NCI-H1092 (cell line): ENCODE measurements at places on chromosomes 5 and 9.
A peak's percentile ranks its signal among the peaks of the same experiment; 100 is the strongest.

GRCh38 chr5:91643797-91644196 is 260.7 kb upstream of the ARRDC3 start:
- DNase-seq: no peak

DNA sequence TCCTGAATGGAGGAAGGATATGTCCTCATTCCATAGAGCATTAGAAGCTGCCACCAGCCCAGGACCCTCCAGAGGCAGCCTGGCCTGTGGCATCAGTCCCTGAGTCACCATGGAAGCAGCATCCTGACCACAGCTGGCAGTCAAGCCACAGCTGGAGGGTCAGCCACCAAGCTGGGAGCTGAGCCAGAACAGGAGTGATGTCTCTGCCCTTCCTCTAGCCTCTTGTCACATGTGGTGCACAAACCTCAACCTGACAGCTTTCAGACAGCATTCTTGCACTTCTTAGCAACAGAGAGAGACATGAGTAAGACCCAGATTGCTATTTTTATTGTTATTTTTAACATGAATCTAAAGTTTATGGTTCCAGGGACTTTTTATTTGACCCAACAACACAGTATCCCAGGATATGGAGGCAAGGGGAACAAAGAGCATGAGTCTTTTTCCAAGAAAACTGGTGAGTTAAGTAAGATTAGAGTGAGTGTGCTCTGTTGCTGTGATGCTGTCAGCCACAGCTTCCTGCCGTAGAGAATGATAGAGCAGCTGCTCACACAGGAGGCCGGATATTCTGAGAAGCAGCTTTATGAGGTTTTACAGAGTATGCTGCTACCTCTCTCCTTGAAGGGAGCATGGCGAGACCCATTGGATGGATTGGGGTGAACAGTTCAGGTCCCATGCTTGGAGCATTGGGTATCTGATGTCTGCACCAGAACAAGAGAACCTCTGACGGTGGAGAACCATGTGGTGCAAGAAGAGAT is 13.0 kb upstream of the CYFIP2 start:
- no peak for DNase-seq

DNA sequence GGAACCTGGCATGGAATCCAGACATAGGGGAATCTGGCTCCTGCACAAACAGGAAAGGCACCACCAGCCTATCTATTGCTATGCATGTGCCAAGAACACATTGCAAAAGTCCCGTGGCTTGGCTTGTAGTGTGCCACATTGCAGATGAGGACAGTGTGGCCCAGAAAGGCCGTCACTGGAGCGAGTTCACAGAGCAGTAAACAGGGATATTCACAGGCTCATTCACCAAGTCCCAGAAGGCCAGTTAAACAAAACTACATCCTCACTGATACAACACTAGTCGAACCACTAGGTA is 39.6 kb upstream of the TRIM32 start:
- no peak for DNase-seq

GRCh38 chr5:92981001-92981400 is 600.0 kb downstream of the NR2F1-AS1 start:
- no peak for DNase-seq

DNA sequence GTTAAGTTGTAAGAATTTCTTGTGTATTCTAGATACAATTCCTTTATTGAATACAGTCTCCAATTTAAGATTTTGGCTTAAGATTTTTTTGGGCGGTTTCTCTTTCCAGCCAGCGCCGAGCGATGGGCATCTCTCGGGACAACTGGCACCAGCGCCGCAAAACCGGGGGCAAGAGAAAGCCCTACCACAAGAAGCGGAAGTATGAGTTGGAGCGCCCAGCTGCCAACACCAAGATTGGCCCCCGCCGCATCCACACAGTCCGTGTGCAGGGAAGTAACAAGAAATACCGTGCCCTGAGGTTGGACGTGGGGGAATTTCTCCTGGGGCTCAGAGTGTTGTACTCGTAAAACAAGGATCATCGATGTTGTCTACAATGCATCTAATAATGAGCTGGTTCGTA is 278.7 kb upstream of the TARS1 start:
- DNase-seq: no peak

DNA sequence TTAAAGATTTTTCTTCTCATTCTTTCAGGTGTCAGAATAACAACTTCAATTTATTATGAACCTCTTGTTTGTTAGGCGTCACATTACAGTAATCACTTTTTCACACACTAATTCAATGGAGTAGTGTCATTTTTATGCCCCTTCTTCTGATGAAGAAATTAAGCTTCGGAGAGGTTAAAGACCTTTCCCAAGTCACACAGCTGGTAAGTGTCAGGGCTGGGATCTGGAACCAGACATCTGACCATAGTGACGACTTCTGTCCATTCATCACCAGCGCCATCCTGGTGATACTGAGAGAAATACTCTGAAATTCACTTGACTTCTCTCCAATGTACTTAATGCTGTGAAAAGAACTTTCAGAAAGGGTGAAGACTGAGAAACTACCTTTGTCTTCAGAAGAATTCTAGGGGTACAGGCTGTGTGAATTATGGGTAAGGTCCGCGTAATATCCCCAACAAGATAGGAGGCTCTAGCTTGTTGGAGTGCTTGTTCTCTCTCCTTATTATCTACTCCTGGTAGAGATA is 173.8 kb downstream of the GAS1 start:
- no peak for DNase-seq

- no peak for DNase-seq
These were observed 214.7 kb downstream of the ICE1 start for GRCh38 chr5:5637173-5637572.

GRCh38 chr9:13143281-13143680 is 136.2 kb downstream of the MPDZ start:
- no peak for DNase-seq

DNA sequence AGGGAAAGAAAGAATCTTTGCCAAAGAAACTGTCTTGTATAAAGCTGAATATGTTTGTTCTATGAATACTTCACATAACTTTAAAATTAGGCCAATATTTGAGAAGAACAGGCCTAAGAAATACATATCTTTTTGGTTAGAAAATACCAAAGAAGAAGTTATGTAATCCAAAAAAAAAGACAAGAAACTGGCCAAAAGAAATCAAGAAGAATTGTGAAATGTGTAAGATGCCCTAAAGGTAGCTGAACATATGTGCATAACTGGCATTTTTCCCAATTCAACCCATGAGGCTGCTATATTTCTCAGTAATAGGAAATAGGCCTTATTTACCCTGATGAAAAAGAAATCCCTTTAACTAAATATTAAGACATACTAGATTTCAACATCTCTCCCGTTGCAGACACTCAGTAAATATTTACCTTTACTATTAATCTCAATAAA is 290.0 kb downstream of the CETN3 start:
- no peak for DNase-seq

DNA sequence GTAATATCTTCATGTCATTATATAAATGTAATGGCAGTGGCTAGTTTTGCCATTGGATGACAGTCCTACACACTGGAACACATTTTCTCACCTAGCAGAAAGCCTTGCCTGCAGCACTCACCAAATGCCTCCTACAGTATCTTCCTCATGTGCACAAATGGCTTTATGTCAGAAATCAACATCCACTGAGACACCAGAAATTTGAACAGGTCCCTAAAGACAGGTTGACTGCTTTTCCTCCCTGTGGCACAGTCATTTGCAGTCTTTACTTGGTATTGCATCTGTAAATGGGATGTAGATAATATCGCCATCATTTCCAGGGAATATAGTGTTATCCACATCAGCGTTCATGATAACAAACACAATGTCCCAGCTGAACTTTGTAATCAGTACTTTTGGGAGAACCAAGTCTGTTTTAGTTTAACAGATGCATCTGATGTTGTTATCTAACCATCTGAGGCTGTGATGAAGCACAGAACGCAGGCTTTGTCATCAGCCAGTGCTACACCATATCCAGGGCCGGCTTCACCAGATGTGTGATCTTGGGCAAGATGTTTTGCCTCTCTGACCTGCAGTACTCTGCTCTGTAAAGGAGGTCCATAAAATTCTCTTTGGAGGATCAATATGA is 83.9 kb upstream of the TAS2R1 start:
- no peak for DNase-seq

DNA sequence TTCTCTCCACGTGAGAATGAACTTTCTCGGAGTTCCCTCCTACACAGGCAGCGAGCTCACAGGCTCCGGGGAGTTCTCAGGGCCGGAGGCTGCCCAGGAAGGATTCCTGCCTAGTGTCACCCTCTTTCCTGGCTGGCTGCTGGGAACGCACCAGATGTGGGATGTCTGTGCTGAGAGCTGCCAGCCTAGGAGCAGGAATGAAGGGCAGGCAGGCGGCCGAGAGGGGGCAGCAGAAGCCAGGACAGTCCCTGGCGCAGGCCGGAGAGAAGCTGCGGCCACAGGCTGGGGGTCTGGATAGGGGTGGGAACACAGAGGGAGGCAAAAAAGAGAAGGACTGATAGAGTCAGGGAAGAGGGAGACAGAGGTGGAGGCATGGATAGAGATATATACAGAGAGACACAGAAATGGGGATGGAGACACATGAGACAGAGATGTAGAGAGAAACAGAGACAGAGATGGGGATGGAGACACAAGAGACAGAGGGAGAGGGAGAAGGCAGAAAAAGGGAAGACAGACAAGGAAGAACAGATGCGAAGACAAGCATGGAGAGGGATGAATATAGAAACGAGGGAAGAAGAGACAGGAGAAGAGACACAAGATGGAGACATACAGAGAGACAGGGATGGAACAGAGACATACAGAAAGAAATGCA is 25.3 kb upstream of the ENHO start:
- peak; percentile 47 for DNase-seq

DNA sequence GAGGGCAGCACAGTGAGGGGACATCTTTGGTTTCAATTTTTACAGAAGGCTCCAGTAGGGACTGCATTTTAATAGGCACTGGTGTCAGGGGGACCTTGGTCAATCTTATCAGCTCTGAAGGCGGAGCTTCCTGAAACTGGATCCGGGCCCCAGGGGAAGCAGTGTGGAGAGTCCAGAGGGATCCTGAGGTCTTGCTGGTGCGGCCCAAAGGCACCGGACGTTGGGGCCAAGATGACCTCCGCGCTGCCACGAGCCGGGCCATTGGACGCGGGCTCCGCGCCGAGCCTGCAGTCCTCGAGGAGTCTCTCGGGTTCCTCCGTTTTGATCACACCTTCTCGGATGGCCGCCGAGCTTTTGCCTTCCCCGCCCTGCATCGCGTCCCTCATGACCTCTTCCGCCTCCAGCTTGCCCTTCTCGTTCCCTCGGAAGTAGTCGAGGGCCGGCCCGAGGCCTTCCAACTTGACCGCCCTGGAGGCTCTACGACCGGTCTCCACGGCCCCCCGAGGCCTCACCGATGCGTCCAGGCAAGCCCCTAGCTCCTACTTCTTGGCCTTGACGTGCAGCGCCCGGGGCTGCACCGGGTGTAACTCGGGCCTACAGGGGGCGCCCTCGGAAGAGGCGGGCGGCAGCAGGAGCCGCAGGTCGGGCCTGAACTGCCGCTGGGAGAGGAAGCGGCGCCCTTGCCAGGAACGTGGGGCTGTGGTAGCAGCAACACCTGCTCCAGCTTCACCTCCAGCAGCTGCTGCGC is 18.8 kb downstream of the C5orf52 start:
- DNase-seq: no peak

GRCh38 chr5:116887104-116887503 is 312.5 kb upstream of the SEMA6A start:
- DNase-seq: no peak

DNA sequence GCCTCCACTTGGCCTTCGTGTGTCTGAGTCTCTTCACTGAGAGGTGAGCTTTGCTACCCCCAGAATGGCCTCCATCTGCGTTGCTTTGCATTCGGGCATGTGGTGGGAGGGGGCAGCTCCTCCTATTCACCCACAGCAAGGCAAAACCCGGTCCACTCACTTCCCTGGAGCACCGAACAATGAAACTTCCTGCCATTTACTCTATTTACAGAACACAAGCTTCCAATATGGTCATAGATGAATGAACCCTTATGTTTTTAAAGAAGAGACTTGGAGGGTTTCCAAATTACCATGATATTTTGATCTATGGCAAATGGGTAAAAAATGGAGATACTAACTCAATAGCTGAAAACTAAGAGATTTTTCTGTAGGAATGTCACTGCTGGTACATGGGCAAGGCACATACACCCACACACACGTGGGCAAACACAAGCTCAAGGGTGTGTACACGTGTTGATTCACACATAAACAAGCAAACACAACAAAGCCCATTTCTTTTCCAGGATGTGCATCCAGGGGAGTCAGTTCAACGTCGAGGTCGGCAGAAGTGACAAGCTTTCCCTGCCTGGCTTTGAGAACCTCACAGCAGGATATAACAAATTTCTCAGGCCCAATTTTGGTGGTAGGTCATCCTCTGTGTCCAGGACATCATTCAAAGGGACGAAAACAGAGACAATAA is 5.2 kb downstream of the GABRP start:
- no peak for DNase-seq

GRCh38 chr5:95631991-95632675 is 12.2 kb downstream of the GPR150 start:
- DNase-seq: no peak
